IMR-90 (cell line): ENCODE measurements at places on chromosomes 3 and 15. TPM values are rescaled to one million over a fixed set of nuclear protein-coding genes. Genes with fewer than 3 reads are reported as not detected.

GRCh38 chr15:63599401-63600000 is 2.3 kb downstream of the FBXL22 start:
- H3K36me3 ChIP-seq = no peaks in the 10 kb centered on the region
- no peak overlapping the region for H3K27ac ChIP-seq
- H3K4me3 ChIP-seq = no peak overlapping the region
- DNase-seq = no peak

GRCh38 chr15:74396146-74396438 is 28.6 kb upstream of the CYP11A1 start:
- H3K27me3 ChIP-seq = no peaks in the 10 kb centered on the region
- no peak overlapping the region for H3K4me3 ChIP-seq
- no peak overlapping the region; the same call in 1 of the 2 replicates for H3K27ac ChIP-seq
- no peak for DNase-seq
- peaks cover 46% of the 10 kb centered on the region for H3K4me1 ChIP-seq

DNA sequence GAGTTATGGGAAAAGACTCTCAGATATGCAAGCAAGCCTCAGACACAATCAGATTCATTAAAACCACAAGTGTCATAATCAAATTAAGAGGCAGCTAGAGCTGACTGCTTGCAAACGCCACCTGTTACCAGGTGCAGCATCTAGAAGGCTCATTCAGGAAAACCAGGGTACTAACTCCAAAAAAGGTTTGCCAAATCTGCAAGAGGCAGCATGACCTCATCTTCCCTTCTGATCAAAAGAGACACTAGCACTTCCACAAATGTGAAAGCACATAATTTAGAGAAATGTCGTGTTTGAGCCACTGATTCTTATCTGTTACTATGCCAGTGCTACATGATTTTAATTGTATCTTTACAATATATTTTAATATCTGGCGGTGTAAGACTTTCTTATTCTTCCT is 123.3 kb upstream of the NANOGP8 start:
- DNase-seq = no peak
- H3K4me1 ChIP-seq = no peaks in the 10 kb centered on the region
- H3K4me3 ChIP-seq = no peak overlapping the region
- no peak overlapping the region for H3K27ac ChIP-seq
- no peaks in the 10 kb centered on the region for H3K27me3 ChIP-seq

GRCh38 chr3:75237053-75237452 is 427.1 kb upstream of the FRG2C start:
- no peak overlapping the region for H3K27ac ChIP-seq
- no peaks in the 10 kb centered on the region for H3K36me3 ChIP-seq
- no peaks in the 10 kb centered on the region for H3K4me1 ChIP-seq
- DNase-seq = no peak
- no peaks in the 10 kb centered on the region for H3K27me3 ChIP-seq

GRCh38 chr15:67506775-67507747 is 13.9 kb upstream of the C15orf61 start:
- peaks cover 7% of the 10 kb centered on the region for H3K4me1 ChIP-seq
- no peak overlapping the region for H3K27ac ChIP-seq
- H3K36me3 ChIP-seq = no peaks in the 10 kb centered on the region
- H3K4me3 ChIP-seq = no peak overlapping the region
- H3K27me3 ChIP-seq = no peaks in the 10 kb centered on the region

- DNase-seq = no peak
- no peaks in the 10 kb centered on the region for H3K36me3 ChIP-seq
Measured at GRCh38 chr3:144289057-144289456, 317.4 kb downstream of the DIPK2A start.

DNA sequence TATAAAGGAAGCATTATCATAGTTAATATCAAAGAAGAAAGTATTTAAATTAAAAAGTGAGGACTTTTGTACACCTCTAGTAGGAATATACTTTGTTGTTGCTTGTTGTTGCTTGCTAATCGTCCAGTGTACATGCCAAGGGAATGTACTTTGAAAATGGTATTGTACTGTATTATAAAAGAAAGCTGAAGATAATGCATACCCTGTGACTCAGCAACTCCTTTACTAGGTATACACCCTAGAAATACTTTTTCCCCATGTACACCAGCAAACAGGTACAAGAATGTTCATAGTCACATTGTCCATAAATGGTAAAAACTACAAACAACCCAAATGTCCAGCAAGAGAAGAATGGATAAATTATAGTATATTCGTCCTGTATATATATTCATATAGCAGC is 12.0 kb downstream of the TTBK2 start:
- H3K36me3 ChIP-seq = no peaks in the 10 kb centered on the region
- no peak overlapping the region for H3K4me3 ChIP-seq
- no peak for DNase-seq
- H3K4me1 ChIP-seq = peaks cover 2% of the 10 kb centered on the region; the same call in 1 of the 2 replicates
- H3K27ac ChIP-seq = no peak overlapping the region

- no peak overlapping the region for H3K4me3 ChIP-seq
- H3K27me3 ChIP-seq = no peaks in the 10 kb centered on the region
- H3K36me3 ChIP-seq = no peaks in the 10 kb centered on the region
- DNase-seq = no peak
- no peak overlapping the region for H3K27ac ChIP-seq
Measured at GRCh38 chr3:74763830-74764229, 149.4 kb upstream of the CNTN3 start.

DNA sequence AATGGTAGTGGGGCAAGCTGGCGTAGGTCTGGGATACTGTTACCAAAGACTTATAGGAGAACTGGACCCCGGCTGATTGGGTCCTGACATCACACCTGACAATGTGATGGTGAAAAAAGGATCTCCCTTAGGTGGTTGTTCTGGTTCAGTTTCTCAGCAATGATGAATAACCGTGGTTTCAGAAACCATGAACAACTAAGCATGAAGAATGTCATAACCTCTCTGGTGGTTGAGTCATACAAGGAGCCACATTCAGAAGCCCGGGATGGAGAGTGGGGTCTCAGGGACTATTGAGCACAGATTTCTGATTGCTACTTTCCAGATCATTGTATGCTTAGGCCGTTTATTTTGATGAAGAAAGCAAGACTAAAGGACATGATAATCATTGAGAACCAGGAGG is 17.4 kb downstream of the GPR160 start:
- H3K4me3 ChIP-seq = no peak overlapping the region
- DNase-seq = peak; percentile 51
- no peaks in the 10 kb centered on the region for H3K36me3 ChIP-seq
- H3K4me1 ChIP-seq = no peaks in the 10 kb centered on the region
- no peaks in the 10 kb centered on the region for H3K27me3 ChIP-seq

The GOLGA8R gene
- 0.72 and 1.1 TPM in 2 replicates for total RNA-seq

The ADAMTS17 gene
- 0.28 TPM in 1 of 2 replicates, not detected in the other for total RNA-seq

The ZSCAN2 gene
- total RNA-seq = 15.0 and 18.3 TPM in 2 replicates

The OR5K2 gene
- total RNA-seq = not detected in 2 replicates
